SW 1271 (cell line): ENCODE measurements at places on chromosomes 11 and 22.

DNA sequence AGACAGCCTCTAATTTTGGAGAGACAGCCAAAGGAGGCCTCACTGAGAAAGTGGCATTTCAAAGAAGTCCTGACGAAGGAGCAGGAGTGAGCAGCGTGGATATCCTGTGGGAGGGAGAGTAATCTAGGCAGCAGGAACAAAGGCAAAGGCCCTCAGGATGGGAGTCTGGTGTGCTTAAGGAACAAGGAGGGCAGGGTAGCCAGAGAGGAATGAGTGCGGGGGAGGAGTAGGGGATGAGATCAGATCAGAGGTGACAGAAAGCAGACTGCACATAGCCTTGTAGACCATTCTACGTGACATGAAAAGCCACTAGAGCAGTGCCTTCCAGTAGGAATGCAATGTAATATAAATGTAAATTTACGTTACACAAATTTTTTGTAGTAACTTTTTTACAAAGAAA is 5.6 kb downstream of the SLC36A4 start:
- no peak for DNase-seq

- no peak for DNase-seq
These were observed 356.3 kb downstream of the FAT3 start for GRCh38 chr11:92580908-92581307.

GRCh38 chr11:101863361-101863760 is 51.4 kb upstream of the CEP126 start:
- no peak for DNase-seq

DNA sequence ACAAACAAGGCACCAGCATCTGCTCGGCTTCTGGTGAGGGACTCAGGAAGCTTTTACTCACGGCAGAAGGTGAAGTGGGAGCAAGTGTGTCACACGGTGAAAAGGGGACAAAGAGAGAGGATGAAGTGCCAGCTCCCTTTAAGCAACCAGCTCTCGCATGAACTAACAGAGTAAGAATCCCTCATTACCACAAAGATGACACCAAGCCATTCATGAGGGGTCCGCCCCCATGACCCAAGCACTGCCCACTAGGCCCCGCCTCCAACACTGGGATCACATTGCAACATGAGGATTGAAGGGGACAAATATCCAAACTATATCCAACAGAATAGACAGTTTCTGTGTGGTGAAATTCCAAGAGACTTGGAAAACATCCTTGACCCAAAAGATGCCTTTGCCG is 198.2 kb upstream of the POU2AF2 start:
- DNase-seq: no peak

GRCh38 chr11:114172871-114173444 is 113.4 kb downstream of the ZBTB16 start:
- DNase-seq: no peak

GRCh38 chr11:117195258-117195657 is 3.9 kb upstream of the TAGLN start:
- DNase-seq: no peak

- DNase-seq: no peak
These were observed 1.6 kb downstream of the MAML2 start for GRCh38 chr11:96341211-96342013.

DNA sequence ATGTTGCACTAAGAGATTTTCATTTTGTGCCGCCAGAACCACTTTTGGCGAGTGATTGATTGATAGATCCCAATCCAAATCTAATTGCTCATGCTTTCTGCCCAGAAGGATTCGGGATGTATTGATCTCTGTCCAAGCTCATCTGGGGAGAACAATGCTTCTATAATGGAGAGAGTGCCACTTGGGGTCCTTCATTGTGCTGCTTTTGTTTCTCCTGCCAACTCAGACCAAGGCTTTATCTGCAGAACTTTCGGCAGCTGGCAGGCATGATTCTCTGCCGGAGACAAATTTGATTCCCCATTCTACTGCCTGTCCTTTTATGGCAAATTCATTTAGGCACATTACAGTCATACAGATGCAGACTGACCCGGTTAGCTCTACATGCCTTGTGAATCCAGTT is 62.9 kb upstream of the NTM start:
- DNase-seq: no peak

GRCh38 chr11:67644042-67644441 is 4.5 kb upstream of the TBX10 start:
- DNase-seq: peak; percentile 53

DNA sequence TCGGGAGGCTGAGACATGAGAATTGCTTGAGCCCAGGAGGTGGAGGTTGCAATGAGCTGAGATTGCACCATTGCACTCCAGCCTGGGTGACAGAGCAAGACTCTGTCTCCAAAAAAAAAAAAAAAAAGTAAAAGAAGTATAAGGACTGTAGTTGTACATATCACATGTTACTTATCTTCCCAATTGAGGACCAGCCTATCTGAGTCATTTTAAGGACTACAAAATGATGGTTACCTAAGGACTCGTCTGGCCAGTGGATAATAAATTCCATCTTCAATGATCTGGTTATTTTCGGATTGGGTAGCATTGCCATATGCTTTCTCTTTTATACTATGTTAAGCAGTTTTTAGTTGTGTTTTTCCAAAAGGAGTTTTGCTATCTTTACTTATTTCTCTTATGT is 55.3 kb downstream of the PPFIA1 start:
- DNase-seq: no peak

DNA sequence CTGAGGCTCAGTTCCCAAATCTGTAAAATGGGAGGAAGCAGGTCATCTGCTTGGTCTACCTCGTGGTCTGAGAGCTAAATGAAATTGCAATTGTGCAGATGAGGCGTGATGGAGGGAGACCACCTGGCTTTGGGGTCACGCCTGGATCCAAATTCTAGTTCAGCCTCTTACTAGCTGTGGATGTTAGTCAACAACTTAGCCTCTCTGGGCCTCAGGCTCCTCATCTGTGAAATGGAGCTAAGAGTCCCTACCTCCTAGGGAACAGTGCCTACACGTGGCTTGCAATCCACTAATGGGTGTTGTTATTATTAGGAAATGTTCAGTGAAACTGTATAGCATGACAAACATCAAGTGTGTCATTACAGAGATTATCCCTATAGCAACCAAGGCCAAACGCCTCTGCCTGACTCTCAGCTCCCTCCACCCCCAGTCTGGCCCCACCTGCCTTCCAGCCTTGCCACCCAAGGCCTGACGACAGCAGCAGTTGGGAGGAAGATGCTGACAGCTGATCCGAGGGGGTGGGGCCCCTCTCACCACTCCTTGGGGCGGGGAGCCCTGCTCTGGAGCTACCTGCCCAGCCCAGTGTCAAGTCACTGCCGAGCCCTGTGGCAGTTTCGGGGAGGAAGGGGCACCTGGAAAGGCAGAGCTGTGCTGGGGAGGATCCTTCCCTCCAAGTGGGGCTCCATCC is 1.7 kb upstream of the RHOD start:
- peak; percentile 44 for DNase-seq

- no peak for DNase-seq
These were observed 9.2 kb upstream of the MAPK1 start for GRCh38 chr22:21876486-21877176.

DNA sequence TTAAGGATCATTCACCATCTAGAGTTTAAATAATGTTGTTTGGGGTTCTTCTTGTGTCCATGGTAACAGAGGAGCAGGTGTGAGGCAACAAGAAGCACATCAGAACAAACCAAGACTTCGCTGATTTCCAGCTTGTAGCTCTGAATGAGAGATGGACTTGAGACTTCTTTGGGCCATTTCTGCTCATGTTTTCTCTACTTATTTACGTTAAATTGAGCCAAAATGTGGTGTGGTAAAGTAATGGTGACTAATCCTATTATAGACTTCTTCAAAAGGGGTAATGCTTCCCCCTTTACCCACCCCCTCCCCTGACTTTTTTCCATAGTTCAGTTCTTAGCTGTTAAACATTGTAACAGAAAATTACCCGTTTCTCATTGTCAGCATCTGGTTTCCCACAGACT is 65.2 kb downstream of the CSTPP1 start:
- DNase-seq: no peak

DNA sequence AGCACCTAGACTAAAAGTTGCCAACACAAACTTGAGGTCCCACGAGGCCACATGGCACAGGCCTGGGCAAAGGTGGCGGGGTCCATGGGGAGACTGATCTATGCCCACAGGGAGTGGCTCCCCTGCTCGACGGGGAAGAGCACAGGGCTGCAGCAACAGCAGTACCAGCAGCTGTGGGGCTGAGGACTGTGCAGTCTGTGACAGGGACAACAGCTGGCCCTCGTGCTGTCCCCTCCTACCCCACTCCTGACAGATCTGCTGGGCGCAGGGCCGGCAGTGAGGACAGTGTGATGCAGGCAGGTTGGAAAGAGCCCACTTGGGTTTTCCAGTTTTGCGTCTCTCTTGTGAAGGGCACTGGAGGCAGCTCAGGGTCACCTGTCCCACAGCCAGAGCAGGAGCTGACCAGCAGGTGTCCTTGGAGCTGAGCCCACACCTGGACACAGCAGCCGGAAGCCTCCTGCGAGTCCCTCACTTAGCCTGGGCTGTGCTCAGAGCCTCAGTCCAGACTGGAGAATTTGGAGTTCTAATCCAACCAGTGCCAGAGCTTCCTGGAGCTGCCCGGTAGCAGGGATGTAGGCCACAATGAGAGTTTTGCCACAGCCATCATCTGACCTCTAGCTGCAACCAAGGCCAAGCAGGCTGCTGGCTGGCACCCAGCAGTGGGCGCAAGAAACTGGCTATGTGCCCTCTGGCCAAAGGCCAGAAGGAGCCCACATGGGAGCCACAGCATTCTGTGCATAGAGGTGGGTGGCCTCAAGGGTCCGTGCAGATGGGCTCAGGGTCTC is 3.6 kb upstream of the GAS2L1 start:
- no peak for DNase-seq

DNA sequence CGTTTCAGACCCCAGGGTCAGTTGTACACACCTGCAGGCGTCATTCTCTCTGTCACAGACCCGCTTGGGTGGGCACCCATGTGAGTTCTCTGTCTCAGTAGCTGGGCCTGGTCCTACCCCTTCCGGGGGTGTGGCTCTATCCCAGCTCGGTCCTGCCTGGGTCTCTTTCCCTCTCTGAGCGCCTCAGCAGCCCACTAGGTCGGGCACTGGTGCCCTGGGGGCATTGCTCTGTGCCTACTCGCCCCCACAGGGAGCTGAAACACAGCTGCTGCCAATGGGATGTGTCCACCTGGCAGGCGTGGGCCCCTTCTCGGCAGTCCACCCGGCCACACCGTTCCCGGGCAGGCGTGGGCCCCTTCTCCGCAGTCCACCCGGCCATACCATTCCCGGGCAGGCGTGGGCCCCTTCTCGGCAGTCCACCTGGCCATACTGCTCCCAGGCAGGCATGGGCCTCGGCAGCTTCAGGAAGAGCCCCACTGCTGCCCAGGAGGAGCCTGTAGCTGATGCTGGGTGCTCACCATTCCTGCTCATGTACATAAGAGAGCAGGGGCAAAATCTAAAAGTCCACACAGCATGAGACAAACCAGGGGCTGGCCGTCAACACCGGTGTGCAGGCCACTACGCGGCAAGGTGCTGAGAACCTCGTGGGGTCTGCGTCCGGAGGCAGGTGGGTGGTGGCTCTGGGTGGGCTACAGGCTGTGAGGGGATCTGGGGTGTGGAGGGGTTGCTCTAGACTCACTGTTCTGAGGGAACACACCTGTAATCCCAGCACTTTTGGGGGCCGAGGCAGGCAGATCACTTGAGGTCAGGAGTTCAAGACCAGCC is 12.3 kb downstream of the MLC1 start:
- DNase-seq: no peak

DNA sequence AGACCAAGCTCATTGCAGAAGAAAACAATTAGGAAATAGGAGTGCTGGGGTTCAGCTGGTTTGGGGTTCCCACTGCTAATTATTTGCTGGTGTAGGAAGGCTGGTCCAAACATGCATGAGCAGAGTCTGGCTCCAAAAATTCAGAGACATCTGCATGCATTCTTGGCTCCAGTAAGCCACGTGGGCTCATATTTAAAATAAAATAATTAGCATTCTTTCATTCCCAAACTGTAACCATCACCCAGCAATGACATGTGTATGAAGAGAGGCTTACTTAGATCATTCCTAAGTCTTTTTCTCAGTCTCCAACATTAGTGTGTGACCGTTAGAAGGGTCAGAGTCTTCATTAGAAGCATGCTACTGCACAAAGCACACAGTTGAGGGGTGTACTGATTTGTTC is 58.4 kb downstream of the EFCAB6 start:
- DNase-seq: no peak
